ENCODE measurements at places on chromosomes 3 and 15. TPM values are rescaled to one million over a fixed set of nuclear protein-coding genes. Genes with fewer than 3 reads are reported as not detected.

- no peak for DNase-seq
Measured at GRCh38 chr3:45477041-45477725, 88.8 kb downstream of the LARS2 start.

- DNase-seq: no peak
Measured at GRCh38 chr3:8282541-8283165, 219.0 kb upstream of the LMCD1 start.

DNA sequence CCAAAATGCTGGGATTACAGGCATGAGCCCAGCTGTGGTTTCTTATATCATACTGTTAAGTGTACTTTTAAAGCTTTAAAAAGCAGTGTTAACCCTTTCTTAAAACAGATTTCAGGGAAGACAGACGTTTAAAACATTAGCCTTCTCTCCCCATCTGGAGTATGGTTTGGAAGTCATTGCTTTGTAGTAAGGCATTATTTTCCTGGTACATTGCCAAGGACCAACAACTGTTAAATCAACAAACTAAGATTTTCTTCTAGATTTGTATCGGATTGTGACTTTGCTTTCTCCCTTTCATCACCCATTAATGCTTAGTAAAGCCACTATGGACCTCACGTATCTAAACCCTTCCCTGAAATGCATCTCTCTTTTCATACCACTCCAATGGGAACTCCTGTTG, 50.5 kb downstream of the UBE2E1 start:
- DNase-seq: no peak

DNA sequence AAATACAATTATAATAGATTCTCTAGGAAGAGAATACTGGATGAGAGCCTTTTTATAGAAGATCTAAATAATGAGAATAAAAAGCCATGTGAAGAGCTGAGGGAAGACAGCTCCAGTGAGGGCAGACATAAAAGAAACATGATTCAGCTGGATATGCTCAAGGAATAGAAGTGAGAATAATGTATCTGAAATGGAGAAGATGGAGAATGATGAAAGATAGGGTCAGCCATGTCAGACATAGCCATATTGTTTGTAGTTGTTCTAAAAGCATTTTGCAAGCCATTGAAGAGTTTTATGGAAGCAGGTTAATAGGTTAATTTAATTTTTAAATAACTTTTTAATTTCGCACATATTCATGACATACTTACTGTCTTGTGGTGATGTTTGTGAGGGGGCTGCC, 713.5 kb upstream of the ARPP21 start:
- no peak for DNase-seq

- no peak for DNase-seq
Measured at GRCh38 chr3:129469026-129469425, 29.0 kb downstream of the IFT122 start.

DNA sequence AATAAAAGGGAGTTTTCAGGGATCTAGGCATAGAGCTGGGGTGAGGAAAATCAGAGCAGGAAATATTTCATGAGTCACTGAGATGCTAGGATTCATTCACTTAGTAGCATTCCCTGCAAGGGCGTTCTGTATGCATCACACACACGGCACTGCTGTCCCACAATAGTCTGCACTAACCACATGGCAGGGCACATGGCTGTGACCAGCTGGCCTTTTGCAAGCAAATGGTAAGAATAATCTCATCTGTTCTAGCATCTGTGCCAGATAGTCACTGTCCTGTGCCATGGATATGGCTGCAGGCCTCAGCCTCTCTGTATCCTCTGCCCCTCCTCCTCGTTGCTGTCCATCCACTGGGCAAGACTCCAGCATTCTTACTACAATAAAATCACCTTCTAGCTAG, 37.8 kb downstream of the BOC start:
- DNase-seq: no peak

GRCh38 chr15:85116925-85117646, 135.4 kb downstream of the PDE8A start:
- no peak for DNase-seq

- DNase-seq: no peak
Measured at GRCh38 chr15:56524915-56525314, 60.0 kb upstream of the MNS1 start.

- no peak for DNase-seq
Measured at GRCh38 chr3:5264896-5265770, 77.6 kb downstream of the EDEM1 start.

DNA sequence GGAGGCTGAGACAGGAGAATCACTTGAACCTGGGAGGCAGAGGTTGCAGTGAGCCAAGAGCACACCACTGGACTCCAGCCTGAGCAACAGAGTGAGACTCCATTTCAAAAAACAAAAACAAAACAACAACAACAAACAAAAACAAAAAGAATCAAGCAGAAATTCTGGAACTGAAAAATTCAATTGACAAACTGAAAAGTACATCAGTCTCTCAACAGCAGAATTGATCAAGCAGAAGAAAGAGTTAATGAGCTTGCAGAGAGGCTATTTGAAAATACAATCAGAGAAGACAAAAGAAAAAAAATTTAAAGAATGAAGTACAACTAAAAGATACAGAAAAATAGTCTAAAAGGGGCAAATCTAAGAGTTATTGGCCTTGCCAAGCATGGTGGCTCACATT, 22.6 kb downstream of the EFHB start:
- no peak for DNase-seq

DNA sequence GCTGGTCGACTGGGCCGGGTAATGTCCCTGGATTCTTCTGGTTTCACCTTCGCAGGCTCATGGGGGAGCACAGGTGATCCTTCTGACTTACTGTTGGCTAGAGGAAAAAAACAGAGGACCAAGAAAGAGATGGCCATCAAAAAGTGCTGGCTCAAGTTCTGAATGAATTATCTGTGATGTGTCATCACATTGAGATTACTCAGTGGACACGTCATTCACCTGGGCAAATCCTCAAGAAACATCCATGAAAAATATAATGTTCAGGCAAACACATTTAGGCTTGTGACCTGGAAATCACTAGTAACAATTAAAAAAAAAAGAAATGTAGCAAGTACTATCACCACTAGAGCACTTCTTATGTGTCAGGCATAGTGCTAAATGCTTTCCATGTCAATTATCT, 81.5 kb upstream of the SLC2A2 start:
- no peak for DNase-seq

GRCh38 chr15:96966554-96966953, 636.1 kb downstream of the NR2F2 start:
- no peak for DNase-seq

- DNase-seq: no peak
Measured at GRCh38 chr3:101253396-101253795, 67.0 kb downstream of the IMPG2 start.

DNA sequence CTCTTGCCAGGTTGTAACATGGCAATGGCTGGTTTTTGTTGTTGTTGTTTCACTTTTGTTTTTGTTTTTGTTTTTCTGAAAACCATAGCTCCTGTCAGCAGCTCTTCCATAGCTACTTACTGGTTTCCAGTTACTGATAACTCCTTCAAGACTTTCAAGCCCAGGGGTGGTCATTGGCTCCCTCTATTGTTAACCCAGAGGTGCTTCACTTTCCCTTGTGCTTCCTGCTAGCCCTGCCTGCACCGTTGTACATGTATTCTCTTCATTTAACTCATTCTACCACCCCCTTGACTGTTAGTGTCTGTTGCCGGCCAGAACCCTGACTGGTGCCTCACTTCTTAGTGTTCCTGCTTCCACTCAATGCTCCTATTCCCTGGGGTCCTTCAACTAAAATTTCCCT, 4.2 kb upstream of the TRAT1 start:
- no peak for DNase-seq

- DNase-seq: no peak
Measured at GRCh38 chr3:115632026-115632425, 8.7 kb downstream of the GAP43 start.

DNA sequence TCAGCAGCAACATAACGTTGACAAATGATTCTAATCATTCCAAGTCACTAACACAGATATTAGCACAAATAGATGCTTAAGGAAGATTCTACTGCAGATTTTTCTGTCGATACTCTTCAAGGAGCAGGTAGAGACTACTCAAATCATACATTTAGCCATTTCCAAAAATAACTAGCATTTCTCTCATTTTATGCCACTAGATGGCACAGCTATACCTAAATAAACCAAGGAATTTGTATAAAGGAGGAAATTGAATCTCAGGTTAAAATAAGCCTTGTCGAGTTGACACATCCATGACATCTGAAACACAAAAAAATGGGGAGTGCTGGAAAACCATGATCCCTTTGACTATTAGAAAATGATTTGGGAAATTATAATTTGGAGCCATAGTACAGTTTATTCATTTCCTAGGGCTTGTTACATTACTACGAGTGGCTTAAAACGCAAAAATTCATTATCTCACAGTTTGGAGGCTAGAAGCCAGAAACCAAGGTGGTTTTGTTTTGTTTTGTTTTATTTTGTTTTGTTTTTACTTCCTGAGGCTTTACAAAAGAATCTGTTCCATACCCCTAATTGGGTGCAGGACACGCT, 59.5 kb upstream of the STRIT1 start:
- no peak for DNase-seq

DNA sequence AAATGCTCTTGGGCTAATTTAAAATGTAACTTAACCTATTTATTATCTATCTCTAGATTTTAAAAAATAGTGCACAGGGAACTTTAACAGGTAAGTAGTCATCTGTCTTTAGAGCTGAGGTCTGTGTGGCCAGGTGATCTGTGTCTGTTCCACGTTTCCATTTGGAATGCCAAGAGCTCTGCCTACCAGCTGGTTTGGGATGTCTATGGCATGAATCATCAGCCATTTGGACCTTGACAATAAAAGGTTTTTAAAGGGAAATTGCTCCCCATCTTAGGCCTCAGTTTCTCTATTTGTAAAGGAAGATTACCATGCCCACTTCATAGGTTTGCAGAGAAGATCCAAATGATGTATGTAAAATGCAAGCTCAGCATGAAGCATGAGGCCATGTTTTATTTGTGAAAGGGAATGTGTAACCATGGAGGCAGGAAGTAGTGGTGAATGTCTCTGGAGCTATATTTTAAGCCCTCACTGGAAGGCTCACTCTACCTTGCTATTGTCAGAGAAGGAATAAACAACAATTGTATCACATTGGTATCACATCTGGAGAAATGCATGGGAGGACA, 548.1 kb upstream of the LMCD1 start:
- no peak for DNase-seq

DNA sequence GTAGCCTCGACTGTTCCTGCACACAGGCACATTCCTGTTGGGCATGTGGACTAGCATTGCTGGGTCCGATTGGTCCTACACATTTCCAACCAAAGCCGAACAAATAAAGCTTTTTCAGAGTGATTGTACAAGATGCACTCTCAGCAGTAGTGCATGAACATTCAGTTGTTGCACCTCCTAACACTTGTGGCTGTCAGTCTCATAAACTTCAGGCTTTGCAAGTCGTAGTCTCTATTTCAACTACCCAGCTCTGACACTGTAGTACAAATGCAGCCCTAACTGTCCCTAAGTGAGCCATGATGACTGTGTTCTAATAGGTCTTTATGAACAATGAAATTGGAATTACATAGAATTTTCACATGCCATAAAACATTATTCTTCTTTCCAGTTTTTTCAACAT, 281.7 kb upstream of the ATP10A start:
- no peak for DNase-seq

DNA sequence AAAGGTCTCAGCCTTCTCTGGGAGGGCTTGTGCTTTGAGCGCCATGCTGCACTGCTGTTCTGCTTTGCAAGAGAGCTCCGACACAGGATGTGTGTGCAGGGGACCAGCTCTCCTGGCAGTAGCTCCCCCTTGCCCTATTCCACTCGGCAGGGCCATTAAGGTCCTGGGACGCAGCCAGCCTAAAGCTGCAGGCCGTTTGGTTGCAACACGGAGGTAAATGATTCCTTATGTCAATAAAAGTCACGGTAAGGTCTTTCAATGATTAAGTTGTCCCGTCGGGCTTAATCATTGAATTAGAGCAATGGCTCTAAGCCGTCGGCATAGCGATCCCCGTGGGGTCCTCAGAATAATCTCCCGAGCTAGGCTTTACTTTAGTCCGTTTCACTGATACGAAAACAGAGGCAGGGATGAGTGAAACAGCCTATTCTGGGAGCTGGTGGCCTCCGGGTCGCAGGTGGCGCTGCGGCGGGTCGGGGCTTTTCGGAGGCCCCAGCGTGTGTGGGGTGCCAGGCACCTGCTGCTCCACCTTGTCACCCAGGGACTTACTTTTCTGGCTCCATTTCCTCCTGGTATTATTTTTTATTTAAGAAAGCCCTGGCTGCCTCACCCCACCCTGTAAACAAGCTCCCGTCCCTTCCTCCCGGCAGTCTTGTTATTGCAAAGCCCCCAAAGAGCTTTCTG, 525.2 kb downstream of the OCA2 start:
- no peak for DNase-seq

DNA sequence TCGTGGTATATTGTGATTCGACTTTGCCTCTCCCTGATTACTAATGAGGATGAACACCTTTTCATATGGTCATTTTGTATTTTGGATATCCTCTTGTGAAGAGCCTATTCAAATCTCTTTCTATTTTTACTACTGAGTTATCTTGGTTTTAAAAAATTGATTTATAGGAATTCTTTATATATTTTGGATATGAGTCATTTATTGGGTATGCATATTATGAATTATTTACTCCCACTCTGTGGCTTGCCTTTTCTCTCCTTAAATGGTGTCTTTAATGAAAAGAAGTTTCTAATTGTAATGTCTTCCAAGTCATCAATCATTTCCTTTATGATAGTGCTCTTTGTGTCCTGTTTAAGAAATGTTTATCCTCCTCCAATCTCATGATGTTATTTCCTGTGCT, 191.5 kb upstream of the DPH6 start:
- no peak for DNase-seq

- DNase-seq: no peak
Measured at GRCh38 chr3:149466192-149466591, 8.3 kb upstream of the TM4SF4 start.

GRCh38 chr15:47820747-47821319, 103.5 kb downstream of the SEMA6D start:
- peak; percentile 13 for DNase-seq

- DNase-seq: no peak
Measured at GRCh38 chr3:154044671-154045070, 76.5 kb upstream of the ARHGEF26 start.

RHCG gene
- total RNA-seq: not detected

STRIT1 gene
- not detected for total RNA-seq

PPM1L gene
- total RNA-seq: 16.2 TPM

IL17RD gene
- 1.4 TPM for total RNA-seq

ITPR1 gene
- total RNA-seq: 10.7 TPM

ATG3 gene
- 51.0 TPM for total RNA-seq

ZNF860 gene
- 0.70 TPM for total RNA-seq

GOLGA6L7 gene
- total RNA-seq: not detected

GNB4 gene
- 9.0 TPM for total RNA-seq

SOX14 gene
- not detected for total RNA-seq

BCL2A1 gene
- 1.8 TPM for total RNA-seq

TBC1D23 gene
- total RNA-seq: 43.5 TPM

GCSAM gene
- total RNA-seq: 0.36 TPM

IFT80 gene
- total RNA-seq: 13.2 TPM

ANKUB1 gene
- not detected for total RNA-seq

CCR2 gene
- total RNA-seq: 1.2 TPM

SLC4A7 gene
- total RNA-seq: 43.3 TPM

SLC28A1 gene
- total RNA-seq: not detected
